ENCODE measurements at places on chromosomes 7 and 10.
A peak's percentile ranks its signal among the peaks of the same experiment; 100 is the strongest.

GRCh38 chr7:22665923-22666322 is 61.1 kb upstream of the IL6 start:
- DNase-seq: no peak

DNA sequence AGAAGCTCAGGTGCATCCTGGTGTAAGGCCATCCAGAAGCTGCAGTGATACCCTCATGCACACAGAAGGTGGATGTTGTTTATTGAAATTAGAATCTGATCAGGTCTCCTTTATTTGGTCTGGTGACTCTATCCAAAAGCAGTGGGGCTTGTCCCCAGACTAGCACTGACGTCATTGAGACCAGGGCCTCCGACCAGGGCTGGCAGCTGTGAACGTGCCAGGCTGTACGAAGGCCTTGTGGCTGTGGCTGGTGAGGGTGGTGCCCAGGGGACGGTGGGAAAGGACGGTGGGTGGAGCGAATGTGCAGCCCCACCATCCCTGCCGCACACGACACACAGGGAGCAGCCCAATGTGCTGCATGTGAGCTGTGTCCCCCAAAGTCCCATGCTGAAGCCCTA is 160.0 kb downstream of the ADARB2 start:
- DNase-seq: no peak

GRCh38 chr10:98194633-98195032 is 60.2 kb downstream of the R3HCC1L start:
- DNase-seq: no peak

- peak; percentile 2 for DNase-seq
Measured at GRCh38 chr10:31242902-31243301, 76.1 kb upstream of the ZEB1 start.

- no peak for DNase-seq
Measured at GRCh38 chr10:49023752-49024151, 84.1 kb upstream of the LRRC18 start.

DNA sequence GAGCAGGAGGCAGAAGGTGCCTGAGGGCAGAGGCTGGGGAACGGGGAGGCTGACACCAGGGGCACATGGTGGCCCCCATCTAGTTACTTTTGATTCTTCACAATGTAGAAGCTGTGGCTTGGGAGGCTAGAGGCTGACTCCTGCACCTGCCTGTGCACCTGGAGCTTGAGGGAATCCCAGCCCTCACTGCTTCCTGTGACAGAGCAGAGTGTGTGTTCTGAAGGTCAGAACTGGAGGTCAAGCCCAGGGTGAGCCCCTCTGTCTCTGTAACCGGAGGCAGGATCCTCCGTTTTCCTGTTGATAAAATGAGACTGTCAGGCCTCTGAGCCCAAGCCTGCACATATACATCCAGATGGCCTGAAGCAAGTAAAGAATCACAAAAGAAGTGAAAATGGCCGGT is 124.8 kb downstream of the ACTR3B start:
- DNase-seq: no peak

DNA sequence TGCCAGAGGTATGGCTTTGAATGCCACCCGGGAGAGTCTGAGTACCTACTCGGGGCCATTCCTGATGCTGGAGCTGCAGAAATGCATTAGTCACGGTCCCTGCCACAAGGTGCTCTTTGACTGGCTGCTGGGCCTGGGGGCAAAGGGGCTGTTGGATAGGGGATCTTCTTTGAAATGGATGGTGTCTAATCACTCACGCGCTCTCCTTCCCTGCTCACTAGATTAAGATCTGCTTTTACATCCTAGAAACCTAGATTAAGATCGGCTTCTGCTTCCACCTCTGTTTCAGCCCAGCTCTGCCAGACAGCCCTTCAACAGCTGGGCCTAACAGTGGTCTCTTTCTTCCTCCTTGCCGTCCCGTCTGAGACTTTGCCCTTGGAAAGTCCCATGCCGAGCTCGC is 57.2 kb downstream of the PAX2 start:
- DNase-seq: no peak

GRCh38 chr10:77679217-77679616 is 41.6 kb upstream of the KCNMA1 start:
- no peak for DNase-seq

DNA sequence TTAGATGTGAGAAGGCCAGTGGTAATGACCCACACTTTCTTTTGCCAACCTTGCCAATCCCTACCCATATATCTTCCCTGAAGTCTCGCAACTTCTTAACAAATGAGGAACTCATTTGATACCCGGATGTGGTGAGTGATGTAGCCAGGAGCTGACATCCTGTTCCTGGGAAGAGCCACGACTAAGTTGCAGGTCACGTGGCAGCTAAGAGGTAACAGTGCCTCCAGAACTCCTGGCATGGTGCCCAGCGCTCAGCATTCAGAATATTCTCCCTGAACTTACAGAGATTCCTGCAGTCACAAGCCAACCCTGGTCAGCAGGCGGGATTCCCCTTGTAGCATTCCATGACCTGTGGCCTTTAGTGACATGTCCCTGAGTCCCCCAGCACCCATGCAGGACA is 282.5 kb downstream of the GALNT17 start:
- DNase-seq: no peak

DNA sequence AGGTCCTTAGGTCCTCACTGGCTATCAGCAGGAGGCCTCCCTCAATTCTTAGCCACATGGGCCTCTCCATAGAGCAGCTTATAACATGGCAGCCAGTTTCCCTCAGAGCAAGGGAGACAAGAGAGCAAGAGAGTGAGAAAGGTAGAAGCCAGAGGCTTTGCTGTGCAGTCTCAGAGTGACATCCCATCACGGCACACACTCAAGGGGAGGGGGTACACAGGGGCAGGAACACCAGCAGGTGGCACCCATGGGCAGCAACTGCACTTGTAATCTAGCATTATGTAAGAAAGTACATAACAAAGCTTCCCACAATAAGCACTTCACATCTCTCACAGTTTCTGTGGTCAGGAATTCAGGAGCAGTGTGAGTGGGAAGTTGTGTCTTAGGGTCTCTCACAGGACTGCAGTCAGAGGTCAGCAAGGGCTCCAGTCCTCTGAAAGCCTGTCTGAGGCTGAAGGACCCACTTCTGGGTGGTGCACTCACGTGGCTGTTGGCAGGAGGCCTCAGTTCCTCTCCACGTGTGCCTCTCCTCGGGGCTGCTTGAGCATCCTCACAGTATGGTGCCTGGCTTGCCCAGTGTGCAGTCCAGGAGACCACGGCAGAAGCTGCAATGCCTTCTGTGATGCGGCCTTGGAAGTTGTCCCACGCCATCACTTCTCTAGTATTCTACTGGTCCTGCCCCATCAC is 159.4 kb downstream of the OAT start:
- no peak for DNase-seq

GRCh38 chr7:123054357-123055133 is 59.0 kb upstream of the TAS2R16 start:
- DNase-seq: no peak

GRCh38 chr10:114042895-114043531 is 653 bp upstream of the ADRB1 start:
- DNase-seq: no peak

- no peak for DNase-seq
Measured at GRCh38 chr7:95421000-95421846, 13.6 kb downstream of the PON2 start.

Data from stimulated activated CD8-positive, alpha-beta memory T cell treated with anti-CD3 and anti-CD28 coated beads, Interleukin-4, amount 100 ng/mL, for 1 hour (primary cell).